ENCODE measurements at places on chromosomes 4 and X.

- no peak for DNase-seq
Observed at GRCh38 chrX:96833333-96833732, 50.4 kb upstream of the RPA4 start.

- no peak for DNase-seq
Observed at GRCh38 chrX:3664921-3665320, 48.5 kb downstream of the PRKX start.

DNA sequence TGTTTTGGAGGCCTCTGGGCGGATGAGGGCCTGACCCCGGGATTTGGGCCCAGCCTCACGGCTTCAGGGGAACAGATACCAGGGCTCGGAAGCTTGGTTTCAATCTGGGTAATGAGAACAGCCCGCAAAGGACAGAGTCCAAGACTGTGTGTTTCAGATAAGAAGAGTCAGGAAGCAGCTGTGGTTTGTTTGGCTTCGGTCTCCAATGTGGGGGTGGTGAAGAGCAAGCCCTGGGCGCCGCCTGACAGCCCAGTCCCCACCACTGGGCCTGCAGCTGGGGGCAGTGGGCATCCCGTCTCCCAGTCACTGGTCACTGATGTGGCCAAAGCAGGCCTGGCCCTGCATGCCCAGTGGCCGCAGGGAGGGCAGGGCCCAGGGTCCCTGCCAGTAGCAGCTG is 9.1 kb downstream of the WFS1 start:
- no peak for DNase-seq

DNA sequence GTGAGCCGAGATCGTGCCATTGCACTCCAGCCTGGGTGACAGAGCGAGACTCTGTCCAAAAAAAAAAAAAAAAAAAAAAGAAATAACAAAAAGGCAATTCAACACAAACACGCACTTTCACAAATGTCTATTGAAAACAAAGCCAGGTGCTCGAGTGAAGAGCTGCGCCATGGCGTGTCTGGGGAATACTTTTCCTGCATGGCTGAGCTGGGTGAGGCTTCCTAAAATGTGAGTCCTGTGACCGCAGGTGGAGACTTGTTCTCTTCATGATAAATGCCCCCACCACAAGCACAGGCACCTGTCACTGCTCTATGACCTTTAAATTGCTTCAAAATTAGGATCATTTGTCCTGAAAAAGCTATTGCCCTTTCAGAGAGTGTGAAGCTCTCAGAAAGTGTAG is 4.0 kb upstream of the ABLIM2 start:
- no peak for DNase-seq

DNA sequence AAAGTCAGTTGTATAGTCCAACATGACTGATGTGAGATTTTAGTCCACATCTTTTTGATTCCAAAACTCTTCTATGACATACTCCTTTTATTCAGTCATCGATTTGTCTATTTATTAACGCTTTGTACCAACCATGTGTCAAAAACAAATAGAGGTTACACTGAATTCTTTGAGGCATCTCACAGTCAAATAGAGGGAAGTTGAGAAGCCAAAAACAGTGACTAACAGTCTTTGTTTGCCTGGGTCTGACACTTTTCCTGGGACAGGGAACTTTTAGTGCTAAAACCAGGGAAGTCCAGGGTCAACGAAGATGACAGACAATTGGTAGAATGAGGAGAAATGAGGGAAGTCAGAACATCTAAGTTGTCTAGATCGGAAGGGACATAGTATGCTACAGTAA is 169.9 kb upstream of the HS3ST1 start:
- no peak for DNase-seq

DNA sequence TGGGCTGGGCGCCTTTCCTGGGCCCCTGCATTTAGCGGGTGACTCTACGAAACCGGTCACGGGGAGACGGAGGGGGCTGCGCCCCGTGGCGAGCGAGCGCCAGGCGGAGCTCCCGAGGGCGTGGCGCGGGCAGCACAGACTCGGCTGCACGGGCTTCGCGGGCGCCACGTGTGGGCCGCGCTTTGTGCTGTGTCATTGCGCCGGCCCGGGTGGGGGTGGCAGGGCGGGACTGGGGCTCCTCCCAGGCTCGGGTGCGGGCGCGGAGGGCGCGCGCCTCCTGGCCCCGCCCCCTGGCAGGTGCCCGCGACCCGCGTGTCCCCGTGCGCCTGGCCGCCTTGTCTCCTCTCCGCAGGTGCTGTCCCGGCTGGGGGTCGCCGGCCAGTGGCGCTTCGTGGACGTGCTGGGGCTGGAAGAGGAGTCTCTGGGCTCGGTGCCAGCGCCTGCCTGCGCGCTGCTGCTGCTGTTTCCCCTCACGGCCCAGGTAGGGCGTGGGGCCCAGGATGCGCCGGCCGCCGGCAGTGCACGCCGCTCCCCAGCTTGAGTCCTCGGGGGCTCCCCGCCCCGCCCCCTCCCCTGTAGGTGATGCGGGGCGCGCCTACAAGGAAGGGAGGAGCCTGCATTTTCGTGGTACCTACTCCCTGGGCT is 651 bp downstream of the UCHL1 start:
- peak; percentile 48 for DNase-seq

Measured in amygdala (tissue), 56 donors.